ENCODE measurements at places on chromosomes 13 and 19. TPM values are rescaled to one million over a fixed set of nuclear protein-coding genes. Genes with fewer than 3 reads are reported as not detected.

- no peak for DNase-seq
These were observed 124.0 kb upstream of the RNF113B start for GRCh38 chr13:98300956-98301641.

DDX49 gene
- total RNA-seq: 95.1 TPM

DNA sequence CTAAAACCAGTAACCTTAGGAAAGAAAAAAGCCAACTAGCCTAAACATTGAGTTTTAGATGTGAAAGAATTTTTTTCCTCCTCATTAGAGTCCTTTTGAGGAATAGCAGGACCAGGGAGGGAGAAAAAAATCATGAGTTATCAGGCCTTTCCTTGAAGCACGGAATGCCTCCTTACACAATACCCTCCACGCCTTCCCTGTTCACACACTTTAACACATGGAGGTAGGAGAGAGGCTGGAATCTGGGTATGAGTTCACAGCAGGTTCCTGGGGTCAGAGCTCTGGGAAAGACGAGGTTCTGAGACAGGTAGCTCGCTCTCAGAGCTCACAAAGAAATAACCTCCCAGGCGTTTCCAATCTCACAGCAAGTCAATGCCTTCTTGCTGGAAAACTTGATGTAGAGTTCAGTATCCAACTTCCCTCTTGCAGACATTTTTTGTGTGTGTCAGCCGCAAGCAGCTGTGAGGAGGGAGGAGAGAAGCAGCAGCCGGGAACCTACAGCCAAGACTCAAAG lies 716 bp downstream of the ZNF573 start:
- no peak for DNase-seq

GRCh38 chr19:1273263-1274041 lies 1.9 kb upstream of the FAM174C start:
- no peak for DNase-seq

DNA sequence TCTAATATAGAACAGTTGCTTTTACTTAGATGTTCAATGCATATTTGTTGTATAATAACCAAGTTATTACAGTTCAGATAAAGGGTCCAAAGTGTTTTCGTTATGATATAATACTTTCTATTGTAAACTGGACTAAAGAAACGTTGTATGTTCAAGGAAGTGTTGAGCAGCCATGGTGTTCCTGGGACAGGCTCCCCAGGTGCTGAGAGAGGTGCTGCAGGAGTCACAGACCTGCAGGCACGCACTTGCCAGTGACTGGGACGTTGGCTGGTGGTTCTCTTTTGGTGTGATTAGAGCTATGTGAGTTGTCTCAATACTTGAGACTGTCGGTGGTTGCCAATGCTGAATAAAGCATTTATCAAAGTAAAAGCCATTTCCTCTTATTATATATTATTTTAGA lies 9.5 kb downstream of the ING1 start:
- no peak for DNase-seq

GRCh38 chr19:39206122-39206521 lies 2.1 kb upstream of the SYCN start:
- DNase-seq: no peak
